ENCODE measurements at places on chromosomes 5 and 9.

DNA sequence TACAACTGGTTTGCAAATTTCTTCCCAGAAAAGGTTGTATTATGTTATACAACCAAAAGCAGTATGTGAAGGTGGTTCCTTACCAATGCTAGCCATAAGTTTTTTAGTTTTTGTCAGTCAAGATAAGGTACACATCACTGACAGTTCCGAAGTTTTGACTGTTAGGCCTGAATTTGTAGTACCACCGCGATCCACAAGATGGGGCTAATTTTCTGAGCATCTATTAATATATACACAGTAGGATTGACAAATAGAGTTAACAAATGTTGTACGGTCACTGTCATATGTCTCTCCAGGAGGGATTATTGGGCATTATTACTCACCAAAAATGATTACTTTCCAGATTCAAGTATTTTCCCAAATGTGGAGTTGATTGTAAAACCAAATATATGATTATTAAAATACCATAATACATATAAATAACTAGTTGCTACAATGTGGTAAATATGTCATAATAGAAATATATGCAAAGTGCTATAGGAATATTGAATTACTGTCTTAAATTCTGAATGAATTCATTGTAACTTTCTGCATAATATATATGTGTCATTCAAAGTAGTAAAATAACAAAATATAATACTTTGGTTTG lies 28.4 kb upstream of the LRRC19 start:
- peak; percentile 48 for DNase-seq

GRCh38 chr5:173719731-173720082 lies 103.3 kb upstream of the BOD1 start:
- no peak for DNase-seq

GRCh38 chr9:133111808-133112662 lies 9.0 kb downstream of the RALGDS start:
- DNase-seq: no peak

DNA sequence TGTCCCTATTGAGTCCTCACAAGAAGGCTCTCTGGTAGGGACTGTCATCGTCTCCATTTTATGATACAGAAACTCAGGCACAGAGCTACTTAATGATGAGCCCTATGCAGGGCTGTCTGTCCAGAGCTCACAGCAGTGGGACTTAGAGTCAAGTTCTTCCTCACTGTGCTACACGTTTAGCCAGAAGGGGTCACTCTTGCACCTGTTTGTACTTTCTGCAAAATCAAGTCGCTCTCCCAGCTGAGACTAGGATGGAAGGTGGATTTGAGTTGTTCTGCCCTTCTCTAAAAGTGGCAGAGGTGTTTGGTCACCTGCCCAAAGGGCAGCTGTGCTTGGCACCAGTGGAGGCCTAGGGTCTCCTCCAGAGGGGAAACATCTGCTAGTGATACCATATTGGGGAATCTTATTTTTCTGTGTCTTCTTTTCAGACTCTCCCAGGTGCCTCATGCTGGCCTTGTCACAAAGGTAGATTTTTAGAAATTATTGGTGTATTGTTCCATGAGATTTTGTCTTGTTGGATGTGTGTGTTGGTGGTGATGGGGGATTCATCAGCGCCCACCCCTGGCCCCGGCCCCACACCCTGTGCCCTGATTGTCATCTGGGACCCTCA lies 104.2 kb downstream of the PPARGC1B start:
- DNase-seq: peak; percentile 82

DNA sequence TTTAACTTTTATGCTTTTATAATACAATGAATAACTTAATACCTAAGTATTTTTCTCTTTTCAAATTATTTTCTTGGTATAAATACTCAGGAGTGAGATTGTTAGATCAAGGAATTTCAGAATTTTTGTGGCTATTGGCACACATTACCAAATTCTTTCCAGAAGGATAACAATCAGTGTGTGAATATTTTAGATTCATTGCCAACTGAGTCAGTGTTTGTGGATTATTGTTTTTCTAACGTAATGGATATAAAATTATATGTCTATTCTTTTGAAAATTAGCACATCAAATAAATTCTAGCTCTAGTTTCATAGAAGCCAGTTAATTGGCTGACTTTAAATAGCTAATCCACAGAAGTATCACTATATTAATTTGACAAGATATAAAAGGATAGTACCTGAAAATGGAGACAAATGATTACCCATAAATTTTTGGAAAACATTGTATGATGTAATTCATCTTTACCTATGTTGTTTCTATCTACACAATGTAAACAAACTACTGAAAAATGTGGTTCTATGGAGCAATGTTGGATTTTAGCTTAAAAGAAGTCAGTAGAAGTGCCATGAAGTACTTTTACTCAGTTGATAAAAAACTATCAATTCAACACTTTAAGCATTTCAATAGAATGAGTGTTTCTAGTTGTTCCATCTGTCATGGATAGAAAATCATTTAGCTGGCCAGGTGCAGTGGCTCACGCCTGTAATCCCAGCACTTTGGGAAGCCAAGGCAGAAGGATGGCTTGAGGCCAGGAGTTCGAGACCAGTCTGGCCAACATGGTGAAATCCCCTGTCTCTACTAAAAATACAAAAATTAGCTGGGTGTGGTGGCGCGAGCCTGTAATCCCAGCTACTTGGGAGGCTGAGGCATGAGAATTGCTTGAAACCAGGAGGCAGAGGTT lies 185.1 kb downstream of the ADAMTSL1 start:
- DNase-seq: no peak

DNA sequence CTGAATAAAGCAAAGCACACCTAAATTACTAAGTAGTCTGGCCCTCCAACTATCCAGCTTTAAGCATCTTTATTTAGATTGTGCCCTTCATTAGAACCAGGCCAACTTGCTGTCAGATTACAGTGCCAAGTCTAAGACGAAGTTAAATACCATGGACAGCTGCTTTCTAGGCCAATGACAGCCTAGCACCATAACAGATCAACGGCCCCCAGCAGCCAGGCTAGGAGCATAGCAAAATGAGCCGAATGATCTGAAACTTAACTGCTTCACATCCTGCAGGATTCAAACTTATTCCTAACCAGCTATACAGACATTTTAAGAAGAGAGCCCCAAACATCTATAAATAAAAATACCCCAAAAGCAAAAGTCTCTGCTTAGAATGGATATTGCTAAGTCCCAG lies 6.8 kb downstream of the SLC24A2 start:
- no peak for DNase-seq

DNA sequence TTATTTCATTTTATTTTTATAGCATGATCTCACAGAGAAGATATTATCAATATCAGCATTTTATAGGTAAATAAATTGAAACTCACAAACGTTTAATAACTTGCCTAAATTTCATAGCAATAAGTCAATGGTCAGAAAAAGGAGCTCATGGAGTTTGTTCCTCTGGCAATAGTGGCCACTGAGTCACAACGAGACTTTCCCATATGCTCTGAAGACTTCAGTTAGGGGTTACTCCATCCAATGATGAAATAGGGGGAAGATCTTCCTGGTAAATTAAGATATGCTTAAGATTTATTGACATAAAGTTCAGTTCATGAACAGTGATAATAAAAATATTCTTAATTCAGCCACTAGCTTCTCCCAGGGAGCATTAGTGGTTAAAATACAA lies 43.5 kb upstream of the HTR4 start:
- no peak for DNase-seq

DNA sequence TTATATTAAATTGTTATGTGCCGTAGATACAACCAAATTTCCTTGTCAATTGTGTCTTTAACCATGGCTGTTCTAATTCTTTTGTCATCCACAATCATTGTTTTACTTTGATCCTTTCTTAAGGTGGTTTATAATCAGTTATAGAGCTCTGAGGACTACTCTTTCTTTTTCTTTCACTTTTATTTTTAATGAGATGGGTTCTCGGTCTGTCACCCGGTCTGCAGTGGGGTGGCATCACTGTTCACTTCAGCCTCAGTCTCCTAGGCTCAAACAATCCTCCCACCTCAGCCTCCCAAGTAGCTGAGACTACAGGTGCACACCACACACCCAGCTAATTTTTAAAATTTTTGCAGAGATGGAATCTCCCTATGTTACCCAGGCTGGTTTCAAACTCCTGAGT lies 74.2 kb downstream of the ANXA2R start:
- no peak for DNase-seq

DNA sequence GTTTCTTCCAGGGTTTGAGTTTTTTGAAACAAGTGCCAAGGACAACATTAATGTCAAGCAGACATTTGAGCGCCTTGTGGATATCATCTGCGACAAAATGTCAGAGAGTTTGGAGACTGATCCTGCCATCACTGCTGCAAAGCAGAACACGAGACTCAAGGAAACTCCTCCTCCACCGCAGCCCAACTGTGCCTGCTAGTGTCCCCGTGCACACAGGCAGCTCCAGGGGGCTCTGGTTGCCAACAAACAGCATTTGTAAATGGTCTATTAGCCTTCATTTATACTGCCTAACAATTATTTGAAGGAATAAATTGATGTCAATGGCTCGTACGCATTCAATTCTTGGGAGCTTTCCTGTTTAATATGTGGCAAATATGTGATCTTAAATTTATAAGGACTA lies 268.3 kb downstream of the RAB3C start:
- no peak for DNase-seq

DNA sequence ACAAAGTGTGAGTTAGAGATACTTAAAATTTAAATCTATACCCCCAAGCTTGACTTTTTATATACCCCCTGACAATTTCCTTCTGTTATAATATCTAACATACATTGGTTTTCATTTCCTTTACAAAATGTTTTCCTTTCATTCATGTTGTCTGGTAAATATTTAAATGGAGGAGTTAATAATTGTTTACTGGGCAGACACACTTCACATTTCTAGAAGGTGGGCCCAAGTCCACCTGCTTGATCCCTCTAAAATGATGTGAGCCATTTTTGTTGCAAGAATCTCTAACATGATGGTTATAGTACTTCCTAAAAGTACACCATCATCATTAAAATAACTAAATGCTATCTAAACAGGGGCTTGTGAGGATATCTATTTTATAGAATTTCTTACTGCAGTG lies 155.9 kb downstream of the FAM174A start:
- DNase-seq: no peak

DNA sequence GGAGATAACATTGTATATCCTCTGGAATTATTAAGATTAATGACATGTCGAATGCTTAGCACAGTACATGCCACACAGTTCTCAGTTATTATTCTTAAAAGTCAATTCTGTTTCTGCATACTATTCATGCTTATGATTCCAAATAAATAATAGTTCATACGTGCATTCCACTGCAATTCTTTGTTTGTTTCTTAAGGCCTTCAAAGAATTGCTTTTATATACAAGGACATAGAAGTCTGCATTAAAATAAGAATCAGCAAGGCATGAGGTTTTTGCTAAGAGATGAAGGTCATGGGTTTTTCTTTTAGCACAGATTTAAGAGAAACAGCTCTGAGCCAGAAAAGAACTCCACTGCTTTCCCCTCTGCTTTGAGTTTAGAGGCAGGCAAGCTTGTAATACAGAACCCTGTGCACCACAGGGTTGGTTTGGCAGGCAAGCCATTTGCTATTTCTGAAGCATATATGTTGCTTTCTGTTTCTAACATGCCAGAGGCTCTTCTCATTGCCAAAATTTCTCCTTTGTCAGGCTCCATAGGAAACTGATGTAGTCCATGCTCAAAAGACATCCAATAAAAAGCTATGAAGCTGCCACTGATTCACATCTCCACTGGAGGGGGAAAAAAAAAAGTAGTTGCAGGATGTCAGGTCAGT lies 420.6 kb upstream of the TYRP1 start:
- DNase-seq: no peak

DNA sequence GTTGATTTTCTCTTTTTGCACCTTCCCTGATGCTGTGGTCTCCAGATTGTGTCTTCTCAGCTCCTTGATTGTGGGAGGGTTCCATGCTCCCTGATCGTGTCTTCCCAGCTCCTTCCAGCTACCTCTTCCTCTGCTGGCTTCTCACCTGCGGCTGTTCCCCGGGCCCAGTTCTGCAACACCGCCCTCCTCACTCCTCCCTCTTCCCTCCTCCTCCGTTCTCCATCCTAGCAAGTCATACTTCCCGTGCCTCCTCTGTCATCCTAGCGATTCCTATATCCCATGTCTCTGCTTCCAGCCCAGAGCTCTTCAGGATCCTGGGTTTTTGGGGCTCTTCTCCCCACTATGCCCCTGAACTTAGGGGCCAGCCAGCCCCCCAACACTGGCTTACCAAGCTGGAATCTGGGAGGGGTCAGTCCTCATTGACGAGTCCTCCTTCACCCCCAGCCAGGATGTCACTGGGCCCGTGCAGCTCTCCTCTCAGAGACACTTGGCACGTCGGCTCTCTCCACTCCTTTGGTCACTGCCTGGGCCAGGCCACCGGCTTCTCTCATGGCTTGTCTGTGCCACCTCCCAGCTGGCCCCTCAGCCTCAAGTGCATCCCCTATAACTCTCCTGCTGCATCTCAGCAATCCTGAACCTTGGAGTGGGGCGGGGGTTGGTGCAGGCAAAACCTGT lies 255.4 kb upstream of the MVB12B start:
- no peak for DNase-seq

DNA sequence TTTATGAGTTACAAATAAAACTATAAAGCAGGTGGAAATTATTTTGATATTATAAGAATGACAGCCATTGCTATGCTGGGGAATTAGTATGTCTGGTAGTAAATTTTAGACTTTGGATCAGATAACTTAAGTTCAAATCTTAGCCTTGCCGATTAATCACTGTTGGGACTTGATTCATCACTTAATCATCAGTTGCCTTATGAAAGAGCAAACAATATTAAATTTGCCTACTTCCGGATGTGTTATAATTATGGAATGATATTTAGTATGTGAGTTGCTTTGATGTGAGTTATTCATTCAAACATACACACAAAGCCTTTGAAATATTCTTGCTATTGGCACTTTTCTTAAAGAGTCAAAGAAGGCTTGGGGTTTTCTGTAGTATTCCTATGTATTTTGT lies 717.7 kb downstream of the BRINP1 start:
- DNase-seq: no peak

GRCh38 chr9:16133556-16134227 lies 580.8 kb downstream of the CCDC171 start:
- peak; percentile 21 for DNase-seq

DNA sequence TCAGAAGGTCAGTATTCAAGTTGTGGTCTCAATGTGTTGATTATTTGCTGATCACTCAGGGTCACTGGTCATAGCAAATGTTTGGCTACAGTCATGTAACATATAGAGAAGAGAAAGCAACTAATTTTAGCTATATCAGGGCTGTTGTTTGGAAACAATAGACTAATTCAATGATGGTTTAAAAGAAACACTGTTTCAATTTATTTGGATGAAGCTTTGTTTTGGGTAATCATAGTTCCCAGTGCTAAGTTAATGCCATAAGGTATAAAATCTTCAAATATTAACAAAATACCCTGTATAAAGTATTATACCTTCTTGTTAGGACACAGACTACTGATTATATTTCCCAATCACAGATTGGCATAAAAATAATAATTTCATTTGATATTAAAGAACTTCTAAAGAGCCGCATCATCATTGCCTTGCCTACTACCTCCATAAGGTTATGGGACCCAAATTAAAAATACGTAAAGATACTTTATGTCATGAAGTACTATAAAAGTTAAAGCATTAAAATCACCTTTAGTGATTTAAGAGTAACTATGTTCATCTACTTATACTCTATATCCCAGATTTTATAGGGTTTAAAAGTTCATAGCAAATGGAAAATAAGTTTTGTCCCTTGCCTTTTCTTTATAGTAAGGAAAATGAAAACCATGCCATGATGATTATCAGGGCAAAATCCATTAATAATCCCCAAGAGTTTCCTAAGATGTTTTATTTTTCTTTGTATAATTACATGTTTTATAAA lies 6.0 kb downstream of the NR3C1 start:
- no peak for DNase-seq

Measured in SJSA1 (cell line).